ENCODE measurements at places on chromosomes 5 and 9.

DNA sequence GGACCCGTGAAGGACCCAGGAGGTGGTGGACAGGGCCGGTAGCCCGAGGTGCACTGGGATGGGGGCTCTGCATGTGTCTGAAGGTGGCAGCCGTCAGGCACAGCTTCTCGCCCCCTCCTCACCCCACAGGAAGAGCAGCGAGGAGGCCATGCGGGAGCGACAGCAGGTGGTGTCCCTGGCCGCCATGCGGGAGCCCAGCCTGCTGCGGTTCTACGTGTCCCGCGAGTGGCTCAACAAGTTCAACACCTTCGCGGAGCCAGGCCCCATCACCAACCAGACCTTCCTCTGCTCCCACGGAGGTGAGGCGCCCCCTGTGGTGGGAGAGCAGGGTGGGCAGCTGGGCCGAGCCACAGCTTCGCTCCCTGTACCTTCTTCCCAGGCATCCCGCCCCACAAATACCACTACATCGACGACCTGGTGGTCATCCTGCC is 39.9 kb downstream of the USP20 start:
- no peak for DNase-seq

GRCh38 chr5:174733091-174733690 is 8.8 kb downstream of the MSX2 start:
- DNase-seq: no peak

DNA sequence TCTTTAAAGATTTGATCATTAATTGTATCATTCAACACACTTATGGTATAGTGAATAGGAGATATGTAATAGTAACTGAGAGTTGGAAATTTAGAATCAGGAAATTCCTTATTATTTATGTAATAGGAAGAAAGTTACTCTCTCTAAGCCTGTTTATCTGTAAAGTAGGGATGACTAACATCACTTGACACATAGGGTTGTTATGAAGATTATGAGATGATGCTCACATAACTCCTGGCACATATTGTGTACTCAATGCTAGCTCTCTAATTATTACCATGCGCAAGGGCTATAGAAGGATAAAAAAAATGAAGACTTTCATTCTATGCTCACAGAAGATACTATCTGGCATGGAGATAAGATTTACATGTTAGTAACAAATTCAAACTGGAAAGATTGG is 149.9 kb downstream of the ISOC1 start:
- DNase-seq: no peak

- no peak for DNase-seq
These were observed 275.2 kb downstream of the CDH9 start for GRCh38 chr5:26763215-26763614.

DNA sequence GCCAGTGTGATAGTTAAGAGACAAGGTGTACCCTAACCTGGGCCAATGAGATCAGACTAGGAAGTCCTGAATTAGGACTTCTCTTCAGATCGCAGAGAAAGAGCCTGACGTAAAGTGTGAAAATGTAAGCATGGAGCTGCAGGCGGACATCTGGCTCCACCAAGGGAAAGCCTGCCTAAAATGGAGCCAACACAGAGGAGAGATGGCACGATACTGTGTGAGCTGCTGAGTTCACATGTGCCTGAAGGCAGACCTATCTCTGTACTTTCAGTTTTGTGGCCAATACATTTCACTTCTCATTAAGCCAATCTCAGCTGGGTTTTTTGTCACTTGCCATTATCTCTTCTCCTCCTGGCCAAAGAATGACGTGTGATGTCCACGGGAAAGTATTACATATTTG is 210.5 kb downstream of the ELAVL2 start:
- DNase-seq: no peak

GRCh38 chr9:70228611-70229010 is 30.2 kb upstream of the SMC5 start:
- no peak for DNase-seq

GRCh38 chr9:87478226-87478992 is 19.3 kb upstream of the DAPK1 start:
- no peak for DNase-seq

GRCh38 chr5:128636361-128636760 is 98.3 kb upstream of the FBN2 start:
- no peak for DNase-seq

DNA sequence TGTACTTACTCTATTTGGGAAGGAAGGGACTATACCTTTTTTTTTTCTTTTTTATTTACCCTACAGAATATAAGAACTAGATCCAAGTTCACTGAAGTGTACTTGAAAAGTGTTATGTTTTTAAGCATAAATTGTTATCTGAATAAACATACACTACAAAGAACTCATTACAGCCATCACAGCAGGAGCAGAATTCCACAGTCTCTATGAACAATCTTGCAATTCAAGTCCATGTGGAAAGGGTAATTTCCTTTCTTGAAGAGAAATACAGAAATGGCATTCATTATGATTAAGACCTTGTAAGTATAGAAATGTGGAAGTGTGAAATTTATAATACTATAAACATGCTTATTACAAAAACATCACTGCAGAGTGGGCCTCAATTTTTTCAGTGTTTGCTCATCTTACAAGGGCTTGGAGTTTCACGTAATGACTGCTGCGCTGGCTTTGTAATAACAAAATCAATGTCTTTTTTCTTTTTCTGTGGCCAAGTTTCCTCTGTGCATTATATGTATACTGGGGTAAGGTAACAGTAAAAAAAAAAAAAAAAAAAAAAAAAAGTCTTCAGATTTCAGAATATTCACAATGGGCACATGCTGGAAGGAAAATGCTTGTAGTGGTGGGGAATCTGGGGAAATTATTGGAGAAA is 77.0 kb upstream of the GNA14 start:
- no peak for DNase-seq

GRCh38 chr9:108724652-108725051 is 131.1 kb downstream of the ACTL7B start:
- DNase-seq: no peak

- DNase-seq: no peak
These were observed 1.8 kb downstream of the MARCHF6 start for GRCh38 chr5:10355071-10355889.

- DNase-seq: no peak
These were observed 27.3 kb upstream of the FER start for GRCh38 chr5:108720391-108720790.

DNA sequence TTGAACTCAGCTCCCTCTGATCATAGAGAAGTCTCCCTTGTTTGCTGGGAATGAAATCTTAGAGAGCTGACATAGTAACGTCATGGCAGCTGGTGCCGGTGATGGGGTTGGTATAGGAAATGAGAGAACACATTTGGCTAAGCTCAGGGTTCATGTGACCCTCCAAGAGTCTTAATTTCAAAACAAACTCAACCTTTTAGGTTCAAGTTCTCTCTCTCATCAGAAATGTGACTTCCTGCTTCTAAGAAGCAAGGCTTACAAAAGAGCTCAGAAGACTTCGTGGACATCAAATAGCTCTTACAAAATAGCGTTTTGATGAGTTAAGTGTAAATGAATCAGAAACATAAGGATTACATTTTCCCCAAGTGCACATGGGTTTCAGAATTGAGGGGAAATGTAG is 97.3 kb downstream of the PAPPA start:
- no peak for DNase-seq

GRCh38 chr5:40268088-40268487 is 411.6 kb upstream of the PTGER4 start:
- DNase-seq: no peak

- DNase-seq: no peak
These were observed 148.3 kb downstream of the ATP10B start for GRCh38 chr5:160703547-160704189.

- no peak for DNase-seq
These were observed 407.1 kb upstream of the PAPPA start for GRCh38 chr9:115746496-115746895.

DNA sequence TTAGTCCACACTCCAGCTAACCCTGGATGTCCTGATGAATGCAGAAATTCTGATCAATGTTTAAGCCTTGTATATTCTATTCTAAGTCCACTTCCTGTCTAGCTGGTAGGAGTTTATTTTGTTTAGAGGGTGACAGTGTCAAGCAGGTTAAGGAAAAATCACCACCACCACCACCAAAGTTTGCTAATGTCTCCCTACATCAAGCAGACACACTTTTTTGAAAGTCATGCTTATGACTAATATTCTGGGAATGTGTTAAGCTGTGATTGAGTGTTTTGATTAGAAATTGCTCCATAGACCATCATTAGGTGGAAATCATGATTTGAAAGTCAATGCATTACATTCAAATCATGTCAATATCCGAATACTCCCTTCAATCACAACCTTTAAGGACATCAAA is 1530.1 kb downstream of the MAT2B start:
- no peak for DNase-seq

GRCh38 chr9:134486143-134486591 is 155.4 kb upstream of the COL5A1 start:
- DNase-seq: no peak

DNA sequence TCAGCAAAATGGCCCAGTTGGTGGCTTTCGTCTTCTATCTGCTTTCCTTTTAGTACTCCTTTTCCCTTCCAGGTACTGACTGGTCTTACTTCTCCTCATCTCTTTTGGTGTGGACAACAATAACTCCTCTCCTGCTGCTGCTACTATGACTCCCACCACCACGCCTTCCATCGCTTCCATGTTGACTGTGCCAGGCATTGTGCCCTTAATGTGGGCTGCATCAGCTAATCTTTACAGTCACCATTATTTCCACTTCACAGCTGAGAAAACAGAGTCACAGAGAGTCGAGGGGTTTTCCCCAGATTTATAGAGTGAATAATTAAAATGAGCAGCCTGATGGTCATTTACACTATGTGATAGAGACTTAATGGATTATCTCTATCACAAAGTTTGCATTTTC is 184.9 kb upstream of the IL12B start:
- no peak for DNase-seq

DNA sequence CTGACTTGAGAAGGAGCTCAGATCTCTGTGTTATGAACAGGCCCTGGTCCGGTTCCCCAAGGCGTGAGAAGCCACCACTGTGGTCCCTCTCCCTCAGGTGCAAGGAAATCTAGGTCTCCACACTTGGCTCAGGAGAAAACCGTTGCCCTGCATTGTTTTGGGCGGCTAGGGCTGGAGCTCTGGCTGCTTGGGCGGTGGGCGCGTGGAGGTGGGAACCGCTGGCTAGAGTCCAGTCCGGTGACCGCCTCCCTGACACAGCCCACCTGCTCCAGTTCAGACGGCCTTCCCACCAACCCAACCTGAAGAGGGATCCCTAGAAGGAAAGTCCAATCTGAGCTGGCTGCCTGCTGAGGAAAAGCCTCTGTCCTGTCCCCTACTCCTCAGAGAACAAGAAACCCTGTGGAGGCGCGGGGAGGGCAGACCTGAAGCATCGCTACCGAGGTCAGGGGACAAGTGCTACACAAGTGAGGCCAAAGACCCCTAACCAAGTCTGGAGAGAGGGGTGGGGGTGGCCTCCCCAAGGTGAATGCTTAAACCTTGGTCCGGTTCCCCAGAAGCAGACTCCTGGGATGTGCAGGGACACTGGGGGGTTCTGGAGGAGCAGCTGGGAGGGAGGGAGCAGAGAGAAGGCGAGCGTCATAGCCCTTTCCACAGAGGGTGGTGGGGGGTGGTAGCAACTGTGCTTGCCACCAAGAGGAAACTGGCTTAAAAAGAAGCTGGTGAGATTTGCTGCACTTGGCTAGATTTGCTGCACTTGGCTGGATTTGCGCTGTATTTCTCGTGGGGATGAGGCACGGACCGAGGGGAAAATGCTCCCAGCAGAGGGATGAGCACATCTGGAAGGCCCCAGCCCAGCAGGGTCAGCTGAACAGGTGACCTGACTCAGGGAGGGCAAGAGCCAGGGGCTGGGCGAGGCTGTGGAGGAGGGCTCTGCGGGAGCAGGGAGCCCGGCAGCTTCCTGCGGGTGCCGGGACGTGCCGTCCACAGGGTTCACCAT is 65.2 kb downstream of the RAPGEF1 start:
- no peak for DNase-seq

DNA sequence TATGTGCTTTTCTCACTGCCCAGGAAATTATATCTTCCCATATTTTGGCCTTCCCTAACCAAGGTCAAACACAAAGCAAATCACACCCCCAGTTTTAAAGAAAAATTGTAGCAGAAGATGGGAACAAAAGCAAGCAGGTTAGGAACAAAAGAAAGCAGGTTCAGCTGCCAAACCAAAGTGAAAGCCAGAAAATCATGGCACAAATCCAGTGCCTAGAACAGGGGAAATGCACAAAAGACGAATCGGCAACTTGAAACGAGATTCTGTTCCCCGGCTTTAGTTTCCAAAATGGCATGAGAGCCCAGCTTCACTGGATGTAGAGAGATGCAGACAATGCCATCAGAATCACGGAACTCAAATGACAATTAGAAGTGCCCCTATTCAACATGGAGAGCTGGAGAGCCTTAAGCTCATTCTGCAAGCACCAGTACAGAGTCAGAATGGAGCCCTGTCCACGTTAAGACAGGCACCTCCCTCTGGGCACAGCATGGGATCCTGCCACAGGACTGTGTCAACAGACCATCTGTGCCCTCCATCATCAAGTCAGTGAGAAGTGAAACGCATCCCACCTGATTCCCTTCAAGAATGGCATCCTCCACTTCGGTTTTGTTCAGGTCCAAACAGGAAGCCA is 13.8 kb downstream of the DNAH5 start:
- no peak for DNase-seq

DNA sequence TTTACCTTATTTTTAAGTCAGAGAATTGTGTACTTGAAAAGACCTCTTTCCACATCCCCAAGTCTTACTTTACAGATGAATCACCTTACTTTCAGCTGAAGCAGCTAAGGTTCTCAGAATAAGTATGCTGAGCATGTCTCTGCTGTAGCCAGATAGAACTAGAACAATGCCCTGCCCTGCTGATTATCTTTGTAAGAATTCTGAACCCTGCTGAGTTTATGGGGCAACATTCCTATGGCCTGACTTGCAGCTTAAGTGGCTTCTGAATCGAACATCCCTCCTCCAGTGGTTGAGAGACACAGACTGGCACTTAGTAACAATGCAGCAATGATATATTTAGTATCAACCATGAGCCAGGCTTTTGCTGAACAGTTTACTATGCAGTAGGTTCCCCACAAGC is 592.0 kb upstream of the WWC1 start:
- peak; percentile 85 for DNase-seq

GRCh38 chr9:131333771-131334628 is 44.5 kb downstream of the PLPP7 start:
- DNase-seq: no peak

GRCh38 chr9:84756171-84756570 is 86.6 kb downstream of the NTRK2 start:
- DNase-seq: no peak

DNA sequence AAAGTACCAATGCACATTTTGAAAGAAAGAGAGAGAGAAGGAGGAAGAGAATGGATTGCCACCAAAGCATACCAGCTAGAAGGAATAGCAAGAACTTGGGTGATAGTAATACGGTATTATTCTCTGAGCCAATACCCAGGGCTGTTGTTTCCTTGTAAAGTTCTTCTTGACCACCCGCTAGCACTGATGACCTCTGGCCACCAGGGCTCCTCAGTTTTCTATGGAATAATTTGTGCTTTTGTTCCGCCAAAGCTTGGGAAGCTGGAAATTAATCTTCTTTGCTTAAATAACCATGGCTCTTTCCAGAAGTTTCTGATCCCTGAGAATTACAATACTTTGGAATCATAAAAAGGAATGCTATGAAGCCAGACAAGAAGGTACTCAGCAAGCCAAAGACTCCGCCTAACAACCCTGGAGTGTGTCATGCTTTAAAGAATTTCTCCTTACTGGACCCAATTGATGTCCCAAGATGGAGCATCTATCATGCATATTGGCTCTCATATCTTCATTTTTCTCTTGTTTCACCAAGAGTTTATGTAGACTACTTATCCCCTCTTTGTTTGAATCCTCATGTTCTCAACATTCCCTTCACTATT is 29.8 kb downstream of the OR2K2 start:
- DNase-seq: no peak
